CD4-positive, alpha-beta T cell (primary cell): ENCODE measurements at places on chromosomes 13 and 19. TPM values are rescaled to one million over a fixed set of nuclear protein-coding genes. Genes with fewer than 3 reads are reported as not detected.
A peak's percentile ranks its signal among the peaks of the same experiment; 100 is the strongest.

DNA sequence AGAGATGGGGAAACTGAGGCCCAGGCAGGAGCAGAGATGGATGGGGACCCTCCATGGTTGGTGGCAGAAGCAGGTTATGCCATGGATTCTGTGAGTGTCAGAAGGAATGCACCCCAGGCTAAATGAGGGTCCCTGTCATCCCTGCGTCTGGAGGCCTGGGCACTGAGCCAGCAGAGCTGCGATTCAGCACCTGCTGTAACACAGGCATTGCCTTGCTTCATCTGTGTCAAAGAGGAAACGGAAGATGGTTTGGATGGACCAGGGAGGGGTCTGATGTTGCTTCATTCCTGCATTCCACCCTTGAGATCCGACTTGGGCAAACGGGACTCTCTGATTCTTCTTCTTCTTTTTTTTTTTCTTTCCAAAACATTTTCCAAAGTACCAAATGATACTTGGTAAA is 1.2 kb downstream of the C5AR1 start:
- DNase-seq, result no peak

GRCh38 chr13:21395953-21396352 is 63.1 kb downstream of the ZDHHC20 start:
- DNase-seq, result no peak

GRCh38 chr19:37484406-37485168 is 15.4 kb downstream of the ZNF570 start:
- no peak for DNase-seq

VSTM2B gene
- not detected for total RNA-seq

- DNase-seq, result peak; percentile 99
Observed at GRCh38 chr13:44917589-44918325, 71.5 kb downstream of the NUFIP1 start.

LRRC8E gene
- total RNA-seq, result not detected

DNA sequence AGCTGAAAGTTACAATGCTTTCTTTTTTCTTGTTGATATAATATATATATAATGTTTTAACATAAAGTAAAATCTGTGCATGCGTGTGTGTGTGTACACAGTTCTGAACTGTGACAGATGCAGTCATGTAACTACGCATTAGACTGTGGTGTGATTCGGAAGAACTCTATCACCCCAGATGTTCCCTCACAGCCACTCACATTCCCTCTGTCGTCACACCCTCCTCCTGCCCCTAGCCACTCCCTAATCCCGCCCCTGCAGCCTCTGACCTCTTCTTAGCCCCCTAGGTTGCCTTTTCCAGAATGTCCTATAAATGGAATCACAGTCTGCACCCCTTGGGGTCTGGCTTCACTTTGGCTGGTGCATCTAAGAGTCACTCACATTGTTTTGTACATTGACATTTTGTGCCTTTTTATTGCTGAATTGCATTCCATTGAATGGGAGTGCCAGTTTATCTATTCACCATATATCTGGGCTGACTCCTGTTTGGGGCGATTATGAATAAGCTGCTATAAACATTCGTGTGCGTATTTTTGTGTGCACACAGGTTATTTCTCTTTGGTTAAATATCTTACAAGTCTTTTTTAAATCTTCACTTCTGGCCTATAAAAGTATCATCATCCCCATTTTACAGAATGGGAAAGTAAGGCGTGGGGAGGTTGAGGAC is 20.4 kb downstream of the DHRS12 start:
- DNase-seq, result no peak

GRCh38 chr13:40141859-40142555 is 486.5 kb downstream of the COG6 start:
- no peak for DNase-seq

AMER2 gene
- not detected for total RNA-seq

ANGPTL8 gene
- total RNA-seq, result not detected

DNA sequence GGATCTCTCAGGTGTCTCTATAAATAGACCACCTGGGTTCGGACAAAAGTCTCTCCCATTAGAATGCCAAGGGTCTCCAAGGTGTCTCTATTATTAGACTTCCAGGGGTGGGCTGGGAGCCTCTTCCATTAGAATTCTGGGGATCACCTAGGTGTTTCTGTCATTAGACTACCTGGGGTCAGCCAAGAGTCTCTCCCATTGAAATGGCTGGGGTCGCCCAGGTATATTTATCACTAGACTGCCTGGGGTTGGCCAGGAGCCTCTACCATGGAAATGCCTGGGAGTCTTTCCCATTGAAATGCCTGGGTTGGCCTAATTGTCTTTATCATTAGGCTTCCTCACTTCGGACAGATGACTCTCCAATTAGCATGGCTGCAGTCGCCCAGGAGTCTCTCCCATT is 1565.5 kb downstream of the UQCRFS1 start:
- DNase-seq, result no peak

GRCh38 chr13:49620170-49620621 is 8.1 kb upstream of the ARL11 start:
- DNase-seq, result no peak

CYP2A7 gene
- total RNA-seq, result not detected

DNA sequence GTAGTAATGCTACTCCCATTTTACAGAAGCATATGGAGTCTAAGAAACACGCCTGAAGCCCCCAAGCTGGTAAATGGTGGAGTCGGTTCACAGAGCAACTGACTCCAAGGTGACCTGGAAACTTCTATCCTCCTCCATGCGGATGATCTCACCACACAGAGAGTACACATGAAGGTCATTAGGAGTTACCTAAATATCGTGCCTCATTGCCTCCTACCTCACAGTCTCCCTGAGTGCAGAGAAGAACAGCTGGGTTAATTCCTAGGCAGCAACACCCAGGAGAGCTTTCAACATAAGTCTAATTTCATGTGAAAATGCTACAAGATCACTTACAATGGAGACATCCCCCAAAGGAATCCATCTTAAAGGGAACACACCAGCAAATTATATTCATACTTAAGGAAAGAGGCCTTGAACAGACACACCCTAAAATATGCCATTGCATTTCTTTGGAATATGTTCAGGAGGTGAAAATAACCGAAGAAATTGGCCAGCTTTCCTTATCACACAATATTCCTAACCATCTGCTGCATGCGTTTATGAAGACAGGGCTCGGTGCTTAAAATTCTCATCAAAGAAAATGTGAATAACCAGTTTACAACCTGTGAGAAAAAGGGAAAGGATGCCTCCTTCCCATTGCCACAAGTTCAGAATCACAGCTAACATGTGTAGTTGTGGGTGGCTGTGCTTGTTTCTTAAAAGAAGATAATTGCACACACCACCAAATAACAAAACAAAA is 203.6 kb upstream of the NBEA start:
- DNase-seq, result no peak
